Sciatic nerve (tissue), 2 donors: ENCODE measurements at places on chromosomes 7 and 10. TPM values are rescaled to one million over a fixed set of nuclear protein-coding genes. Genes with fewer than 3 reads are reported as not detected.

Gene PIK3CG
- total RNA-seq, result 6.6 TPM

Gene HGF
- total RNA-seq, result 48.8 TPM

Gene CYP3A4
- total RNA-seq, result not detected

Gene CASP7
- 18.3 TPM for total RNA-seq

Gene DNA2
- 6.7 TPM for total RNA-seq

Gene CLRN3
- total RNA-seq, result not detected
